ENCODE measurements at places on chromosomes 7 and 10.

- no peak overlapping the region for H3K4me3 ChIP-seq
- H3K4me1 ChIP-seq = peaks cover 16% of the 10 kb centered on the region
- H3K27ac ChIP-seq = no peak overlapping the region
- peaks cover 65% of the 10 kb centered on the region for H3K27me3 ChIP-seq
- peaks cover 15% of the 10 kb centered on the region for H3K36me3 ChIP-seq
- DNase-seq = no peak
These were observed 1.7 kb downstream of the SORCS3 start for GRCh38 chr10:104642658-104643302.

GRCh38 chr7:127536741-127537140, 48.7 kb downstream of the GCC1 start:
- no peak for DNase-seq
- no peak overlapping the region for H3K27ac ChIP-seq
- H3K36me3 ChIP-seq = peaks cover 5% of the 10 kb centered on the region
- H3K4me1 ChIP-seq = peaks cover 4% of the 10 kb centered on the region
- peaks cover 55% of the 10 kb centered on the region for H3K27me3 ChIP-seq

GRCh38 chr10:133221331-133221730, 8.7 kb upstream of the UTF1 start:
- H3K4me3 ChIP-seq = no peak overlapping the region
- no peaks in the 10 kb centered on the region for H3K36me3 ChIP-seq
- peaks cover 24% of the 10 kb centered on the region for H3K27me3 ChIP-seq
- no peak for DNase-seq
- no peak overlapping the region for H3K27ac ChIP-seq

DNA sequence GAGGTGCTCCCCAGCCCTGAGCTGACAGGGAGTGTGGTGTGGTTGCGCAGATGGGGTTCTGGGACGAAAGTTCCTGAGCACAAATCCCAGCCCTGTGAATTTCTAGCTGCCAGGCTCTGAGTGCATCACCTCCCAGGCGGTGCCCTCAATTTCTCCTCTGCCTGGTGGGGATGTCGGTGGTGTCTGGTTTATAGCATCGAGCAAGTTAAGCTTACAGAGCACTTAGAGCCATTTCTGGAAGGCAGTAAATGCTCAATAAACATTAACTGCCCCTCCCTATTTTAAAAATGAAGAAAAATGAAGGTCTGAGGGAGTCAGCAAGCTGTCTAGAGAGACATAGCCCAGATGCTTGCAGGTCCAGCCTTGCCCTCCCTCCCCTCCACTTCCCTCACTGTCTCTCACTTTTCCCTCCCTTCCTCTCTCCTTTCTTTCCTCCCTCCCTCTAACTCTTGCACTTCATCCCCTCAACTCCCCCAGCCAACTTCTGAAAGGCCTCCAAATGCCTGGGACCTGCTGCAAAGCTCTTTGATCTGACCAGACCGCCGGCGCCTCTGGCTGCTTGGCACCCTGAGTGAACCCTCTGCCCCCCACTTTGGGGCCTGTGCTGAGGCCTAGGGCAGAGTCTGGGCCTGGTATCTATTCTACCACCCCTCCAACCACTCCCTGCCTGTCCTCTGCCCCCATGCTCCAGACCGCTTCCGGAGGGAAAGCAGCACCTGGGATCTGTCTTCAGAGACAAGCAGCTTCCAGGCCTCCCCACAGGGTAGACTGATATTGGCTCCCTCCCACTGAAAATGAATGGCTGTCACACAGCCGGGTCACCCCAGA, 438.3 kb downstream of the RPS24 start:
- DNase-seq = no peak
- peaks cover 2% of the 10 kb centered on the region for H3K36me3 ChIP-seq
- H3K4me3 ChIP-seq = no peak overlapping the region
- H3K27ac ChIP-seq = no peak overlapping the region
- peaks cover 10% of the 10 kb centered on the region for H3K27me3 ChIP-seq

DNA sequence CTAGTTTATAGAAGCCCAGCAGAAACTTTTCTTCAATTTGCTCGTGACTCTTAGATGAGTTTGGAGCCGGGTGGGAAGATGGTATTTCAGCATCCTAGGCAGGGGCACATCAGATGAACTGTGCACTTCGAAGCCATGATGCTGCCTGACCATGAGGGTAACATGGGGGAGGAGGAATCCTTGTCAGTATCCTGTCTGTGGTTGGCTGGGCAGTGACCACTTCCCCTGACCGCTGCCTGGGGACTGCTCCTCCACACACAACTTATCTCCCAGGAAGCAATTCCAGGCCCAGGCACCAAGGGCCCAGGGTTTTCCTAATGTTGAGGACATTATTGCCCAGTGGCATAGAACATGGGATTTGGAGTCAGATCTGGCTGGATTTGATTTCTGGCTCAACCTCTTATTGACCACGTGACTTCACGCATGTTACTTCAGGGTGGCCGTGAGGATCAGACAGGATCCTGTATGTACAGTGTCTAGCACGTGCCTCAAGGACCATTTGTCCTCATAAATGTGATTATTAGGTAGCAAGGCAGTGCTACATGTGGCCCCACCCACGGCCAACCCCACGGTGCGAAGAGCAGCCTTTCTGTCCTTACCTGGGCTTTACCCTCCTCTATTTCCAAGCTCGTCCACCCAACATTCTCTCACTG, 65.2 kb downstream of the PTPRE start:
- H3K4me3 ChIP-seq = no peak overlapping the region
- peaks cover 9% of the 10 kb centered on the region for H3K4me1 ChIP-seq
- no peak overlapping the region for H3K27ac ChIP-seq
- no peaks in the 10 kb centered on the region for H3K36me3 ChIP-seq
- no peak for DNase-seq
- peaks cover 43% of the 10 kb centered on the region for H3K27me3 ChIP-seq
